Forelimb muscle (tissue), 1 donor: ENCODE measurements at places on chromosomes 5 and 9.

DNA sequence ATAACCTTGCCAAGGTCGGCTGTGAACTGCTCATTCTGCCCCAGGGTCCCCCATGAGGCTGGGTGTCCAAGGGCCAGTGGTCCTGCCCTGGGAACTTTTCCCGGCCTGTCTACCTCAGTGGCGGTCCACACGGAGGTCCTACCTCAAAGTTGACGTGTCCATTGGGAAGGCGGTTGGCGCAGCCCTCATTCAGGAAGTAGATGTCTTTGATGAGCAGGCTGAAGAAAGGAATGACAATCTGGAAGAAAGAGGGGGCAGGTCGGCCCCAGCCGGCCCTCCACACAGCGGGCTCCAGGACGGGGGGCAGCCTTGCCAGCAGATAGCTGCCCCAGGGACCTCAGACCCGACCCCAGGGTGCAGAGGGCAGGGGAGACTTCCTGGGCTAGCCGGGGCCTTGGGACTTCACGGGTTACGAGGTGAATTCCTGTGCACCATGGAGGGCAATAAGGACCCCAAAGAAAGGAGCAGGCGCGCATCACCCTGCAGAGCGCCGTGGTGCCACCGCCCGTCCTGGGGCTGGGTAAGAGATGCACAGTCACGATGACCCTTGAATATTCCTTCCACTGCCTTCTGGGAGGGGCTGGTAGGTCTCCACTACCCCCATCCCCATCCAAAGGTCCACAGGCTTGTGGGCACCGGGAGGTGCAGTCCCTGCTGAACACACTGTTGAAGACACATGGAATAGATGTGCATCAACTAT is 42.9 kb upstream of the RNF130 start:
- DNase-seq, result no peak

- no peak for DNase-seq
Measured at GRCh38 chr5:17224858-17225511, 7.6 kb downstream of the BASP1 start.

- no peak for DNase-seq
Measured at GRCh38 chr5:2755681-2756171, 4.2 kb upstream of the IRX2 start.

DNA sequence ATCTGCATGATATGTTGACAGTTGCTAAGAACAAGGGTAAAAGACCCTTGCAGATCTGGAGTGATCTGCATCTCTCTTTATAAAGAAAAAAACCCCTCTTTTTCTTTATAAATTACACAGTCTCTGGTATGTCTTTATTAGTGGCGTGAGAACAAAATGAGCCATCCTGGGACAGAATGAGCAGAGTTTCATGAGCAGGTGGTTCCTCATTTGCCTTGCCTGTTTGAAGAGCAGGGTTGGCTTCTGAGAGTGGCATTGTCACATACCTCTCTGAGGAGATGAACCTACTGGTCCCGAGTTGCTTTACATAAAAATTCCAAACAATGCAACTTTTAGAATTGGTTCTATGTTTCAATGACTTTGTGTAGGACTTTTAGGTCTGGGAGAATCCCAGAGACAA is 94.3 kb downstream of the INSYN2B start:
- DNase-seq, result no peak

- DNase-seq, result no peak
Measured at GRCh38 chr9:12681620-12682019, 11.6 kb upstream of the TYRP1 start.

GRCh38 chr5:116530276-116530675 is 44.3 kb downstream of the SEMA6A start:
- no peak for DNase-seq

- DNase-seq, result no peak
Measured at GRCh38 chr9:109278848-109279247, 42.0 kb downstream of the EPB41L4B start.

GRCh38 chr9:3343671-3344070 is 182.1 kb downstream of the RFX3 start:
- DNase-seq, result no peak

DNA sequence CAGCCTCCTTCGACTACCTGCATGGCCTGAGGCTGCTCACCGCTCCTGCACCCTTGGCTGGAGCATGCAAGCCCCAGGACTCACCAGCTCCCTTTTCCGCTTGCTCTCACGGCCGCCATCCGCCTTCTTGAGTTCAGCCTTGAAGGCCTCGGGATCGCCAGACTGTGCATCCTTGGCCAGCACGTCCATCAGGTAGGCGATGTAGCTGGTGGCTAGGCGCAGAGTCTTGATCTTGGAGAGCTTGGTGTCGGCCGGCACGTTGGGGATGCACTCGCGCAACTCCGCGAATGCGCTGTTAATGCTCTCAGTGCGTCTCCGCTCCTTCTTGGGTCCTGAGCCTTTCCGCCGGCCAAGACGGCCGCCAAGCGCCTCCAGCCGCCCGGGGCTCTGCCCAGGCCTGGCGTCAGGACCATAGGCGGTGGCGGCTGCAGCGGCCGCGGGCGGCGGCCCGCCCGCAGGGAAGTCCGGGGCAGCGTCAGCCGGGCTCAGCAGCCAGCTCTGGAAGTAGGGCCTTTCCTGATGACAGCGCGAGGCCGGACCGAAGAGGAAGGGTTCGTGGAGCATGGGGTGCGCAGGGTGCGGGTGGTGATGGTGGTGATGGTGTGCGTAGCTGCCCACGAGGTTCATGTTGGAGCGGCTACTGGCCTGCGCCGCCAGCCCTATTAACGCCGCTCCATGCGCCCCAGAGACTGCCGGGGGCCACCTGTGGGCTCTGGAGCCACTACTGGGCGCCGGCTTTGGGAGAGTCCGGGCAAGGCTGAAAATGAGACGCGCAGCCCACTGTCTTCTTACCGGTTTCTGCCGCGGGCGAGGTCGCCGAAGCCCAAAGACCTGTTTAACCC is 424 bp downstream of the HAND1 start:
- DNase-seq, result no peak

GRCh38 chr9:70566751-70567150 is 152.3 kb upstream of the KLF9 start:
- no peak for DNase-seq

DNA sequence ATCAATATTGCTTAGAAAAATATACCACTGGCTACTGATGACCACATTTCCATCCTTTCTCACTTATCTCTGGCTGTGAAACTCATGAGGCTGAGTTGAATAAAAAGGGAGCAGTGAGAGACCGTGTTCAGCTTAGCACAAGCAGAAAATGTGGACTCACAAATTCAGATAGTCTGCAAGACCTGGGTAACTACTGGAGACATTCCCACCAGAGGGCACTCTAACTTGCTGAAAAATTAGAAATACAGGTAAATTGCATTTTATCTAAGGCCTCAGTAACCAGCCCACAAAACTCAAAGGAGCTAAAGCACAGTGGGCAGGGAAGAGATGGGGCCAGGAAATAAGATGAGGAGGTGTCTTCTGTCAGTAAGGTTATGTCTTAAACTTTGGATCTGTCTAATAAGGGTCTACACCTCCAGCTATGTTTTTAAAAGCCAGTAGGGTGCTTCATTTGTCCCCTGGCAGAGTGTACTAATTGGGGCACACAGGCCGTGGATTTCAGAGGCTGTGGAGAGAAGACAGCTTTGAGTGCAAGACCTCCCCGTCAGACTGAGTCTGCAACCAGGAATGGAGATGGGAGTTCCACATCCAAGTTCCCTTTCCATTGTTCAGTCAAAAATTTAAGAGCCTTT is 8.7 kb upstream of the NDUFB6 start:
- DNase-seq, result no peak

- DNase-seq, result no peak
Measured at GRCh38 chr5:166517976-166518375, 1773.5 kb upstream of the WWC1 start.

GRCh38 chr9:101242651-101243050 is 142.2 kb downstream of the BAAT start:
- no peak for DNase-seq

DNA sequence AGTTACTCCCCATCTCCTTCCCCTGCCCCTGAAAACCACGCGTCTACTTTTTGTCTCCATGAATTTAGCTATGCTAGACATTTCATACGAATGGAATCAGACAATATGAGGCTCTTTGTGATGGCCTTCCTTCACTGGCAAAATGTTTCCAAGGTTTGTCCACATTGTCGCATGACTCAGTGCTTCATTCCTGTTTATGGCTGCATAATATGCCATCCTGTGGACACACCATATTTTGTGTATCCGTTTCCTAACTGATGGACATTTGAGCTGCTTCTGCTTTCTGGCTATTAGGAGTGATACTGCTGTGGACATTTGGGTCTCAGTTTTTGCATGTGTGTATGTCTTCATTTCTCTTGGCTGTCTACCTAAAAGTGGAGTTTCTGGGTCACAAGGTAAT is 14.5 kb downstream of the NTNG2 start:
- no peak for DNase-seq

DNA sequence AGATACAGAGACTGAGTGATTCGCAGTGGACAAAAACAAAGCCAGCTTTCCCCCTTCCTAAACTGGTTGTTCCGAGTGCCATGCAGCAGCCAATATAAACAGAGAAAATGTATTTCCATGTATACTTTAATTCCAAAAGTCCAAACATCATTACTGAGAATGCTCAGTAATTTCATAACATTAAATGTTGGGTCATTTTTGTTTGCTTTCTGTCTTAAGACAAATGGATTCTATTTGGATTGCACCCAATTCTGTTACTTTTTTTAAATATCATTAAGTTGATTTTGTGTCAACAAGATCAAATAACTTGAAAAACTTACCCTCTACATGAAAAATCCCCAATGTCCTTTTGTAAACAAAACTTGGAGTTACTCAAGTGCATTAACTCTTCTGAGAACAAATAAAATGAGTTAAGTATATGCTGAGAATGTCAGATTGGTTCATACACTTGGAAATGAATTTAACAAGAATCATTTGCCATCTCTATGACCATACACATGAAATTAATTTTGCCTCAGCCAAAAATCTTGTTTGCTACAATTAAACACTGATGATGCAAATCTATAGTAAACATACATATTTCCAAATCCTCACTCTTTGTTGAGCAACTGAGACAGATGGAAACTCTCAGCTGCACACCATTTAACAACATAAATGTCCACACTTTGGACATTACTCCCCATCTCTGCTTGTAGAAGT is 19.4 kb downstream of the LURAP1L start:
- DNase-seq, result no peak

DNA sequence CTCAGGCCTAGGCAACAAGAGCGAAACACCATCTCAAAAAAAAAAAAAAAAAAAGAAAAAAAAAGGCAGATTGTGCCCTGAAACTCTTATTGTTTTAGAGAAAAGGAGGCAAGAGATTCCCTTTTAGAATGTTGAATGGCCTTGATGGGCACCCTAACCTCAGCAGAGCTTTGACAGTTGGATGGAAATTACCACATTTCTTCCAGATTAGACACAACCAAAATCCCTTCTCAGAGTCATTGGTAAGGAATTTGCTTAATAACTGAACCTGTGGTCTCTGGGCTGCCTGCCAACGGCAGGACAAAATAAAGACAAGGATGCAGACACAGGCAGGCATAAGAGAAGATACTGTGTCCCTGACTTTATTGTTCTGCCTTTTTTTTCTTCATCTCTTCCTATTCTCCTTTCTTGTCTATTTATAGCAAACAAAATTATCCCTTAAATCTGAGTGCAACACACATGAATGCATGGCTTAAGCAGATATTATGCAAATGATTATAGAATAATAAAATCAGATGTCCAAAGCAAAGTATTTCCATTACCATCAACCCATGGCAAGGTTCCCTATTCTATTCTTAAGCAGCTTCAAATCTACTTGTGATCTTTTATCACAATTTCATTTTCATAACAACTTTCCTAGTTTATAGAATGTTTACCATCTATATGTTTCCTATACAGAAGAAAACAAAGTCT is 37.3 kb upstream of the TRIO start:
- no peak for DNase-seq

GRCh38 chr9:76883341-76883855 is 22.5 kb downstream of the PRUNE2 start:
- no peak for DNase-seq

DNA sequence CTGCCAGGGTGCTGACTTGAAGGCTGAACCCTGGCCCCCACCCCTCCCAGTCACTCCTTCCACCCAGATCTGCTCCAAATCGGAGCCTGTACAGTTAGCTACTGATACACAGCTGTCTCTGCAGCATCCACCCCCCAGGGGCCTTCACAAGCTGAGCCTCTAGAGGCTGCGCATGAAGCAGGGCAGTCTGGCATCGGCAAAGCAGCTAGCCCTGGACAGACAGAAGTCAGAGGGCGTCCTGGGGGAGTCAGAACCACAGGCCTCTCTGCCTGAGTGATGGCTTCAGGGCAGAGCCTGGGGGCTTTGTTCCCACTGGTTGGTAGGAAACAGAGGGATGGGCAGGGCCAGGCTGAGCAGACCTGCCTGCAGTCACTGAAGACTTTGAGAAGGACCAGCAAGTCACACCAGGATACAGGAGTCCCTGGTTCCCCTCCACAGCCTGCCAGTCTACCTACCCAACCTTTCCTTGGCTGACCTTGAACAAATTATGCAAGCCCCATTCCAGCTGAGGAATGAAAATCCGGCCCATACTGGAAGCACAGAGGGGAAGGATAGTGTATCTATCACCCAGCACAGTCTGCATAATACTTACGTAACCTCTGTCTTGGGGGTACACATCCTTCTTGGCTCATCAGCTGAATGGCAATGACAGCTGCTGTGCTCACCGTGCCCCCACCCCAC is 8.8 kb downstream of the VDAC1 start:
- DNase-seq, result no peak

- DNase-seq, result no peak
Measured at GRCh38 chr5:145540375-145540774, 294.8 kb downstream of the PRELID2 start.

DNA sequence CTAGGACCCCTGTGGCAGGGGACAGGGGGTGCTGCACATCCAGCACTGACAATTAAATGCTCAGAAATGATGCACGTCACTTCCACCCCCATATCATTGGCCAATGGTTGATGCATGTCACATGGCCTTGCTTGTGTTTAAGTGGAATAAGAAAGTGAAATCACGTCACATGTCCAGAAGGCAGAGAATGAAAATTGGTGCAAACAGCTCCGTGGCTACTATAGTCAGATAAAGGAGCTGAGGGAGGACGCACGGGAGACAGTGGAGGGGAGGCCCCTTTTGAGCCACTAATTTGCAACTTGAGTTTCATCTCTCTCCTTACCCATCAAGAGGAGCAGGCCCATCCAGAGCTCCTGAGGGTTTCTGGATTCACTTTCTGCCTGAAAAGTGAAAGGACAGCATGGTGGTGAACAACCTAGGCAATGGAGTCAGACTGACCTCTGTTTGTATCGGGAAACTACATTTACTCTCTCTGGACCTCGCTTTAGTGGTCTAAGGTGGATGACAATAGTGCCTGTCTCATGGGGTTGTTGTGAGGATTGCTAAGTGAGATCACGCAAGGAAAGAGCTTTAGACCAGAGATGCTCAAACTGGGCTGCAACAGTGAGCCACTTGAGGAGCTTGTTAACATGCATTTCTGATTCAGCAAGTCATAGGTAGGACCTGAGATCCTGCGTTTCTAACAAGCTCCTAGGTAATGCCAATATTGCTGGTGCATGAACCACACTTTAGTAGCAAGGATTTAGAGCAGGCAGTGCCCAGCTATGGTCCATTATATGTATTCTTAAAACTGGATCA is 133.9 kb upstream of the ADRA1B start:
- DNase-seq, result no peak

- DNase-seq, result no peak
Measured at GRCh38 chr5:1341863-1342262, 3.0 kb downstream of the CLPTM1L start.

- DNase-seq, result no peak
Measured at GRCh38 chr9:128629136-128629535, 27.5 kb downstream of the DYNC2I2 start.
